Cerebellum (tissue), 4 donors: ENCODE measurements at places on chromosomes 12 and 14. TPM values are rescaled to one million over a fixed set of nuclear protein-coding genes. Genes with fewer than 3 reads are reported as not detected.

DNA sequence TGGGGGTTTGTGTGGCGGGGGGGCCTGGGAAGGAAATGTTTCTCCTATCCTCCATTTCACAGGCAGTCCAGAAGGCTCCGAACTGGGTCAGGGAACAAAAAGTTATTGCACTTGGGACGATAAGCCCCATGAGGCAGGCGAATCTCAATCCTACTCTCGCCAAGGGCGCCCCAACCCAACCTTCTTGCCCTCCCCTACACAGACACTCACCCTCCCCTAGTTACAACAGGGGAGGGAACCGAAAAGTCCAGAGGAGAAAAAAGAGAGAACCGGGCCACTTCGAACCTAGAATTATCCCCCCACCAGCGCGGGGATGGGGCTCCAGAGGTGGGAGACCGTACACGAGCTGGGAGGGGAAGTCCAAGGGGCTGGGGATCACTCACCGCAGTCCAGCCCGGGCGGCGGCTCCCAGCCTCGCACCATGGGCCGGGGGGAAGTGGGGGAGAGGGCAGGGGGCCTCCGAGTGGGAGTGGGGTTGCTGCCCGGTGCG, 357 bp downstream of the HOMEZ start:
- DNase-seq: peak; percentile 31

DNA sequence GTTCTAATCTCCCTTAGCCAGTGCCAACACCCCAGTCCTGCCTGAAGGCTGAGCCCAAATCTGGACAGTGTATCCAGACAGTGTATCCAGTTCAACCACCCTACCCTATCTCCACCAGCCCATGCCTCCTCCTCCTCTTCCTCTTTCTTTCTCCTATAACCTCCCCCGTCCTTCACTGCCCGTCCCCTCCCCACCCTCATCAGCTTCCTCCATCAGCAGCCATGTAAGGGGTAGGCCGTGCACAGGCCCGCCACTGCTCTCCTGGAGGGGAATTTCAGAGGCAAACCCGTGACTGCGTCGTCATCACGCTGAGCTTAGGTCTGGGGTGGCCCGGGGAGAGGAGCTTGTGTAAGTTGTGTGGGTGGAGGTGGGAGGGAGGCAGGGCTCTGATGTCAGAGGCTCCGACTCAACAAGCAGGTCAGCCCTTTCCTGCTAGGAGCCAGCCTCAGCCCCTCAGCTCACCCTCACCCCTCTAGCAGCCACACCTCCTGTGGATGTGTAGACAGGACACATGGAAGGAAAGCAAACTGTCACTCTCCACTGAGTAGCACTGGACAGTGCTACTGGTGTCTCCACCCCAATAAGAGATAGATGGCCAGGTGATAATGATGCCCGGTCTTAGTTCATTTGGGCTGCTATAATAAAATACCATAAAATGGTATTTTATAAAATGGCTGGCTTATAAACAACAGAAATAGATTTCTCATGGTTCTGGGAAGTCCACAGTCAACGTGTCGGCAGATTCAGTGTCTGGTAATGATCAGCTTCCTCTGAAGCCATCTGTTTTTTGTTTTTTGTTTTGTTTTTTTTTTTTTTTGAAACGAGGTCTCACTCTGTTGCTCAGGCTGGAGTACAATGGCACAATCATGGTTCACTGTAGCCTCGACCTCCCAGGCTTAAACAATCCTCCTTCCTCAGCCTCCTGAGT, 50.5 kb downstream of the IRF2BPL start:
- no peak for DNase-seq

GRCh38 chr14:93906341-93907329, 20.5 kb upstream of the FAM181A start:
- DNase-seq: peak; percentile 61

DNA sequence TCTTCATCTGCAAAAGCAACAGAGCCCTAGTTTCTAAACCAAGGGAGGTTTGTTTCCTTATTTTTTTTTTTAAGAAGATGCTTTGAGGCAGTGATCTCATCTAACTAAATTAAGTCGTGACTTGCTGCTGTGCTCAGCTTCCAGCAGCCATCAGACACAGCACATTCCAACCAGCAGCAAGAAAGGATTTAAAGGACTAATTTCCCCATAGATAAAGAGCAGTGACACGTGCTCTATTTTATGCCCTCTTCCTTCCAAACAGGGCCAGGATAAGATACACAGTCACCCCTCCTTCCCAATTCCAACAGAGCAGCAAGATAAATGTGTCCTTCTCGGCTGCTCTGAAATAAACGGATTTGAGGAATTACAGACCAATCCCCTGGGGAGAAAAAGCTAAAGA, 81.7 kb downstream of the PRKAB1 start:
- no peak for DNase-seq

GRCh38 chr14:21840765-21841164, 167.1 kb upstream of the OR4E1 start:
- no peak for DNase-seq

DNA sequence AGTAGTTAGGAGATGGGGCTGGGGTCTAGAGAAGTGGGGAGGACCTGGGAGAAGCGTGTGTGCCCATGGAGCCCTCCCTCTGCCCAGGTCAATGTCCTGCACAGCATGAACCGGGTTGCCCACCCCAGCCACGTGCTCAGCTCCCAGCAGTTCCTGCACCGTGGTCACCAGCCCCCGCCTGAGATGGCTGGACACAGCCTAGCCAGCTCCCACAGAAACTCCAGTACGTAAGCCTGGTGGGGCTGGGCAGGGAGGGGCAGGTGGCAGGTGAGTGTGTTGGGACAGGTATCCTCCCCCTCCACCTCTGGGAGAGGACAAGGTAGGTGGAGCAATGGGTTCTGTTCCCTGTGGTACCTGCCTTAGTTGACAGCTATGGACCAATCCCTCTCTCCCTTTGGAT, 20.7 kb downstream of the CLSTN3 start:
- DNase-seq: no peak

GRCh38 chr12:92764831-92765230, 62.0 kb downstream of the PLEKHG7 start:
- DNase-seq: no peak

DNA sequence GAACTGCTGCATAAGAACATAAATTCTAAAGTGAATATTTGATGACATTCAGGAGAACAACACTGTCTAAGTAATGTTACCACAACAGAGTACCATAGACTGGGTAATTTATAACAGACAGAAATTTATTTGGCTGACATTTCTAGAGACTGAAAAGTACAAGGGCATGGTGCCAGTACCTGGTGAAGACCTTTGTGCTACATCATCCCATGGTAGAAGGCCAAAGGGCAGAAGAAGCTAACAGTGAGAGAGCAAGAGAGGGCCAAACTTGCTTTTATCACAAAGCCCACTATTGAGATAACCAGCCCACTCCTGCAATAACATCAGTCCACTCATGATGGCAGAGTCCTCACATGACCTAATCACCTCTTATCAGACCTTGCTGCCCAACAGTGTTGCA, 88.8 kb downstream of the FIGNL2 start:
- DNase-seq: no peak

GRCh38 chr14:90608281-90608680, 207.9 kb downstream of the TTC7B start:
- no peak for DNase-seq

DNA sequence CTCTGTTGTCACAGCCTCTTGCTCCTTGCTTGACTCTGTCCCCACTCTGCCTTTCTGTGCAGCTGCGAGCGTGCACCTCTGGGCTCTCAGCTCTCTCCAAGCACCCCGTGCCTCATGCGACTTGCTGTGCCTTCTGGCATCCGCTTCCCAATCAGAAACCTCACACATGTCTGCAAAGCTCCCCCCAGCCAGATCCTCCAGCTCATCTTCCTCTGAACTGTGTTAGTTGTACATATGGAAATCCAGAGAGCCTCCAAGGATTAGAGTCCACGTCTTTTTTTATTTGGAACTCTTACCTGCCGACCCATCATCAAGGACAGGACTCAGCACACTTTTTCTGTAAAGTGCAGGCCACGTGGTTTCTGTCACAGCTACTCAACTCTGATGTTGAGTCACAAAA, 70.5 kb downstream of the ANO2 start:
- DNase-seq: no peak

DNA sequence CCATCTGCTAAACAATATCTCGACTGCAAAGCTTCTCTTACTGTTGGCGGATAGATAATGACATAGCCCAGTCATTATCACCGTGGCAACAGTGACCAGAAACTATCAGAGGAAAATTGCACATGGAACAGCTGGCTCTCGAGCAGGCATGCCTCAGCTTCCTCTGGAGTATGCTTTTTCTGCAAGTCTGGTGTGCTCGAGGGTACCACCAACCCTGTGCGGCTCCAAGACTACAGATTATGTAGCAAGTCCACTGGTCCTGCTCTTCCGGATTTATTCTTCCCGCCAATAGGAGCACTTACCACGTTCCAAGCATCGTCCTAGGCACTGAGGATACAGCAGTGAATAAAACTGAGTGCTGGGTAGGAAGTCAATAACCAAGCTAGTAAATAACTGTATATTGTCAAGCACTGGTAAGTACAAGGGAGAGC, 1.4 kb upstream of the GLRX5 start:
- no peak for DNase-seq

DNA sequence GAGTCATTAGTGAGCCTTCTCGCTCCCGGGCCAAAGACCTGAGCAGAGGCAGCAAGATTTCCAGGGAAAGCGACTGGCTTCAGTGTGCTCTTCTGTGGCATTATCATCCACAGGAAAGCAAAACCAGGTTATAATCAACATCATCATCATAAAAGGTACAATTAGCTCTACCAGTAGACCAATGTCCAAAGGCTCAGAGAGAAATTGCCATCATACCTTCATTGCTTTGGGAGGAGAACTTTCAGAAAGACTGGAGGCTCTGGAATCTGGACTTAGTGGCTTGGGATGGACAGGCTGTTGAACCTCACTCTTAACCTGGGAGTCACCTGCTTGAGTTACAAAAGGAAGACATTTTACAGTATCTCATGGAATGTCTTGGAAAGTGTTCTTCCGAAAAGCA, 25.1 kb upstream of the CERS5 start:
- no peak for DNase-seq

DNA sequence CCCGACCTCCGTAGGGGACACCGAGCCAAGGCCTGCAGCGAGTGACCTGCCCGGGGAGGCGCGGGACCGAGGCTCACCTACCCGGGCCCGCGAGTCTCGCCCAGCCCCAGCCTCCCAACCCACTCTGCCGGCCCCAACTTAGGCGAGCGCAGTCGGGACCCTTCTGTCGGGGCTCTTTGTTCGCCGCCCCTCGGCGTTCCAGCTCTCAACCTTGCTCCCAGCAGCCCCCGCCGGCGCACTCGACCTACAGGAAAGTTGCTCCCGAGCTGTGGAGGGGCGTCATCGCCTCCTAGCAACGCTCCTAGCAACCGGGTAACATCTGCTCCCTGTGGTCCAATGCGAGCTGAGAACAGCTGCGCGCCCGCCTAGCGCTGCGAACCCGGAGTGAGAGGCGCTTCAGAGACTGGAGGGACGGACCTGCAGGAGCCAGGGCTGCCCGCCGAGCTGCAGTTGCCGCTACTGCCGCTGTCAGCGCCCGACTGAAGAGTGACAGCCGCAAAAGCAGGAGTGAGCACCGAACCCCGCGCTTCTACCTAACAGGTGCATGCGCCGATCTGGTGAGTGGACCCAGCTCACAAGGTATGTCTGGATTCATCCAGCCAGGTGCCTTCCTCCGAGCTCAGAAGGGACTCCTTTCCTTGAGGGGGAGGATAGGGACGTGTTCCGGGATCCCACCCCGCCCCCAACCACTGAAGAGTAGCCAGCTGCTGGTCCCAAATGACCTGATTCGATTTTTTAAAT, 355.0 kb downstream of the SNAPC1 start:
- peak; percentile 10 for DNase-seq

DNA sequence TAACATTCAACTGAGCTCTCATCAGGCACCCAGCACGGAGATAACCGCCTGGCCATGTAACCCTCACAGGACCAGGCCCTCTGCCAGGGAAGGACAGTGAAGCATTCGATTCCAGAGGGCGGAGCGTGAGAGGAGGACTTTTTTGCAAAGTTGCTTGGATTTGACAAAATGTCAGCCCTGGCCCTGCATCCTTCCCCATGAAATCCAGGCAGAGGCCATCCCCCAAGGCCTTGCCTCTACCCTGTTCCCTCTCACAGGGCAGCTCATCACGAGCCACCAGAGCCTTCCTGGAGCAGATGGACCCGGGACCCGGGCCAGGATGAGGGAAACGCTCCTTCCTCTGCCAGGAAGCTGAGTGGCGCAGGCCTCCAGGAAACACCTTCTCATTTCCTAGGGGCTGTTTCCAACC, 17.0 kb downstream of the CAMKK2 start:
- peak; percentile 94 for DNase-seq

DNA sequence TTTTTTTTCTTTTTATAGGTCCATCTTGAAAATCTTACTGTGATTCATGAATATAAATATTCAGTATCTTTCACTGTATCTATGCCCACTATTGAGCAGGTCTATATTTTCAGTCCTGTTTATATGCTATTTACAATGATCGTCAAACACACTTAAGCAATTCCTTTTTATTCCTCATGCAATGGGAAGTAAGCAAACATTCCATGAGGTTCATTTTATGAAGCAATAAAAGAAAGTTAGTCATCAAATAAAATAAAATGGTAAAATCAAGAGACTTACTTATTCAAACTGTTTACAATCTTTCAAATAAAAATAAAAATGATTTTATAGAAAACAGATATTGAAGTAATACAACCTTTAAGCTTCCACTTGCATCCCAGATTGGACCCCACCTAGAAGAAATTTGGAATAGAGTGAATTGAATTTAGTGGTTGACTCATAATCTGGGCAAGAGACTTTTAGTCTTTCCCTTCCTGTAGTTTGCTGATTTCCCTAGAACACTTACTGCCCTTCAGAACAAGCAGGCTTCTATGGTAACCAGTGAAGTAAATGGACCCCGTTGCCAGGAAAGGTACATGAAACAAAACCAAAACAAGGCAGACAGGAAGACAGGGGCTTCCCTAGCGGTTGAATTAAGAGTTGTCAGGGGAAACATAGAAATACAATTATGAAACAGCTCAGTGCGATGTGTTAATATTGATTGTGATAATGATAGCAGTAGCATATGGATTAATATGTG, 241.0 kb upstream of the ATP2B1 start:
- DNase-seq: no peak

- DNase-seq: peak; percentile 87
These were observed 3.8 kb upstream of the NUMB start for GRCh38 chr14:73462048-73462715.

- no peak for DNase-seq
These were observed 44.1 kb upstream of the FZD10 start for GRCh38 chr12:130118181-130118580.

- no peak for DNase-seq
These were observed 164.4 kb downstream of the TSPAN9 start for GRCh38 chr12:3241621-3242020.

DNA sequence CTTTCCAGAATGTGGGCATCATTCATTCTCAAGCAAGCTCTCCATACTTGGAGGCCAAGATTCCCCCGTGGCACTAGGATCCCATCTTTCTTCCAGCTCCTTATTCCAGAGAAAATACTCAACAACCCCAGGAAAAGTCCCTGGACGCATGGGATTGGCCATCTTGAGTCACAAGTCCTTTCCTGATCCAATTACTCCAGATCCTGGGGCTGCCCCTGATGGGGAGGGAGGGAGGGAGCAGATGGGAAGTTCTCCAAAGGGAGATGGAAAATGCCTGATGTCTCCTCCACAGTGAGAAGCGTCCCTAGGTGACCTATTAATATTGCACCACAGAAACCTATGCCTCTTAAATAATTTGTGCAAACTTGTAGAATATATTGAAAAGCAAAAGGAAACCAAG, 12.4 kb upstream of the KCNK13 start:
- DNase-seq: no peak

The HELB gene
- 10.6 TPM for total RNA-seq

The SCNN1A gene
- not detected for total RNA-seq

The A2M gene
- 61.8 TPM for total RNA-seq

The PIGH gene
- 30.6 TPM for total RNA-seq

The TAS2R9 gene
- total RNA-seq: 1.7 TPM

The HOXC10 gene
- not detected for total RNA-seq

The TEX52 gene
- total RNA-seq: not detected

The LARP4 gene
- total RNA-seq: 45.8 TPM

The FKBP3 gene
- total RNA-seq: 56.7 TPM

The LMO3 gene
- 62.1 TPM for total RNA-seq

The SLC15A5 gene
- total RNA-seq: not detected
